ENCODE measurements at places on chromosomes 1 and 21. TPM values are rescaled to one million over a fixed set of nuclear protein-coding genes. Genes with fewer than 3 reads are reported as not detected.

The CD1C gene
- total RNA-seq: not detected

The DMRTA2 gene
- total RNA-seq: not detected

The LENEP gene
- total RNA-seq: 0.40 TPM

The CRB1 gene
- total RNA-seq: not detected

GRCh38 chr1:205043866-205044265 lies 854 bp downstream of the CNTN2 start:
- no peak for DNase-seq

GRCh38 chr1:34050709-34051485 lies 114.1 kb downstream of the CSMD2 start:
- DNase-seq: no peak

- no peak for DNase-seq
Measured at GRCh38 chr1:40270152-40270834, 12.3 kb downstream of the ZMPSTE24 start.

- DNase-seq: no peak
Measured at GRCh38 chr1:72547412-72547811, 265.1 kb upstream of the NEGR1 start.
